Stimulated activated CD8-positive, alpha-beta memory T cell treated with anti-CD3 and anti-CD28 coated beads, Interleukin-15, amount 100 ng/mL, for 48 hours (primary cell): ENCODE measurements at places on chromosomes 7 and 10.

DNA sequence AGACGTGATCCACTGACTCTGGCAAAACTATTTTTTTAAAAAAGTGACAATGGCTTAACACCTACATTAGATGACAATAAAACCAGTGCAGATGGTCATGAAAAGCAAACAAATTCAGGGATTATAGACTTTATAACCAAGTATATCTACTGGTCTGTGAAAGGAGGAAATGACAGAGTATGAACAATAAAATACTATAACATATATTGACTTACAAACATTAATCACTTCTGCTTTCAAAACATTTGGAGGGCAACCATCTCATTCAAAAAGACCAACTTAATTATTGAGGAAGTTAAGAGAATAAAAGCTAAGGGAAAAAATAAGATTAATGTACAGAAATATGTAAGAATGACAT, 34.8 kb downstream of the JMJD1C start:
- DNase-seq = no peak

GRCh38 chr7:99997545-99998137, 17.8 kb upstream of the ZKSCAN1 start:
- DNase-seq = peak; percentile 56

GRCh38 chr7:50868426-50869100, 85.9 kb upstream of the GRB10 start:
- no peak for DNase-seq

DNA sequence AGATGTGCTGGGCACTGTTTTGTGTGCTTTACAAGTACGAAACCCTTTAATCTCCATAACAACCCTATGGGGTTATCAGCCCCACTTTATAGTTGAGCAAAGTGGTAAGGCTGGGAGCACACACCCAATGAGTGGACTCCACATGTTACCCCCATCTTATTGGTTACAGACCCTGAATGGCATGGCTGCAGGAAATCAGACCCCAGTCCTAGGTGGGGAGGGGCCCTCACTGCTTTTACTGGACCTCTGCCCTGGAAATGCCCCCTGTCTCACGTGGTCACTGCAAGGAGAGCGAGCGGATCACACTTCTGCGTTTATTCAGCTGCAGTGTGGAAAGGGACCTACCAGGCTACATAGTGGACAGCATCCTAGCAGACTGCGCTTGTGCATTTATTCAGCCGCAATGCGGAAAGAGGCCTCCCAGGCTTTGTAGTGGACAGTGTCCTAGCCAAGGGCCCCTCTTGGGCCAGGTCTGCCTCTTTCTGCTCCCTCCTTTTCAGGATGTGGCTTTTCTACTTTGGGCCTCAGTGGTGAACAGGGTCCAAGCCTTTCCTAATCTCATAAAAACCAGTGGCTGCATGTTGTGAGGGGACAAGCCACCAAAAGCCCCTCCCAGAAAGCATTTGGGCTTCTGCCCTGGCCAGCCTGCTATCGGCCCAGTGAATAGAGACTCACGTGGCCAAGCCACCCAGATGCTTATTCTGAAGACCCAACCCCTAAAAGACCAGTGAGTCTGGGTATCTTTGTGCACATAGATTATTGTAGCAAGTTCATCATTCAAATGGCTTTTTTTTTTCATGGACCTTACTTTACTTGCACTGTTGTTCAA, 405.7 kb upstream of the RNF32 start:
- DNase-seq = no peak
